M059J (cell line): ENCODE measurements at places on chromosomes 7 and 10.
A peak's percentile ranks its signal among the peaks of the same experiment; 100 is the strongest.

DNA sequence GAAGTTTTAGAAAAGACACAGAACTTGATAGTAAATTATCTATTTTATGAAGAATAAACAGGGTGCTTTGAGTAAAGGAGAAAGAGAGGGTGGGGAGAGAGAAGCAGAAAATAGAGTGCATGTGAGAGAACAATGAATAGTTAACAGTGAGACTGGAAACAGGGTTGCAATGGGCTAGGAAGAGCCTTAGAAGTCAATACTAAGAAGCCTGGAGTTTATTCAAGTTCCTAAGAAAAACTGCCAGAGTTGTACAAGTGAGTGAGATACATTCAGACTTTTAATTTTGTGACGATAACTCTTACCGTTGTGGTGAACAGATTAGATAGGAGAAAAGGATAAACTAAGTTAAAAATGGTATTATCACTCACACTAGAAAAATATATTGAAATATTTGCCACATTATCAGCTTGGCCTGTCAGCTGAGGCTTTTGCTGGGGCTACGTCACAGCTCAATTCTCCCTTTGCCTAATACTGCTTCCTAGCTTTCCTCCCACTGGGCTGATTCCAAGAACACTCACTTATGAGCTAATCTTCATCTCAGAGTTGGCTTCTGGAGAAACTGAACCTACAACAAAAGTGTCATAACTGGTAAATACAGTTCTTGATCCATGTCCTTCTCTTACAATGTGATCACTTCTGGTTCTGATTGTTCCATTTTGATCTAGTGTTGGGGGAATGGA, 92.7 kb downstream of the SEMA3D start:
- DNase-seq = peak; percentile 22

- DNase-seq = no peak
Measured at GRCh38 chr10:21740989-21741388, 207.0 kb downstream of the MLLT10 start.

GRCh38 chr10:17257466-17258321, 29.7 kb downstream of the VIM start:
- peak; percentile 58 for DNase-seq

DNA sequence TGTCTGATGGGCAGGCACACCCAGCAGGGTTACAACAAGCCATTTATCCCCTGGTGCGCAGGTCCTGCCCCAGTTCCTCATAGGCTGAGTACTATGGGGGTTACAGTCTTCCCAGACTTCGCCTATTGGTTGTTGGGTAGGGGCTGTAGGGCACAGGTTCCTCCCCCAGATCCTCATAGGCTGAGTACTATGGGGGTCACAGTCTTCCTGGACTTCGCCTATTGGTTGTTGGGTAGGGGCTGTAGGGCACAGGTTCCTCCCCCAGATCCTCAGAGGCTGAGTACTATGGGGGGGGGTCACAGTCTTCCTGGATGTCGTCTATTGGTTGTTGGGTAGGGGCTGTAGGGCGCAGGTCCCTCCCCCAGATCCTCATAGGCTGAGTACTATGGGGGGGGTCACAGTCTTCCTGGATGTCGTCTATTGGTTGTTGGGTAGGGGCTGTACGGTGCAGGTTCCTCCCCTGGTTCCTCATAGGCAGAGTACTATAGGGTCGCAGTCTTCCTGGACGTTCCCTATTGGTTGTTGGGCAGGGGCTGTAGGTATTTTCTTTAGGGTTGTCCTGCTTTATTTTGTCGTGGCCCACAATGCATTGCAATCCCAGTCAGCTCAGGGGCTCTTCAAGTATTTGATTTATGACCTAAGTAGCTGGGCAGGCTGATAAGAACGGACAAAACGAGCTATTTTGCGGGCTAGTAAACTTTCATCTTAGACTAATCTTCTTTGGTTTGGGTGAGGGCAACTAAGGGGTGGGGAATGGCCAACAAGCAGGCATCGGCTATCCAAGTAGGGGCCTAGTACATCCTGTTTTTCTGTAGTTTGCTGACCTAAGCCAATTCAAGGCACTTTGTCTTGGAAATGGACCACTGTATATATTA, 3.4 kb downstream of the LRRC27 start:
- DNase-seq = no peak

- DNase-seq = peak; percentile 9
Measured at GRCh38 chr7:132932296-132933071, 149.4 kb downstream of the CHCHD3 start.

GRCh38 chr7:69395061-69395714, 203.1 kb upstream of the AUTS2 start:
- peak; percentile 94 for DNase-seq

GRCh38 chr10:112274831-112275230, 8.4 kb upstream of the TECTB start:
- DNase-seq = no peak

GRCh38 chr7:112192236-112193154, 13.7 kb downstream of the DOCK4 start:
- peak; percentile 87 for DNase-seq

DNA sequence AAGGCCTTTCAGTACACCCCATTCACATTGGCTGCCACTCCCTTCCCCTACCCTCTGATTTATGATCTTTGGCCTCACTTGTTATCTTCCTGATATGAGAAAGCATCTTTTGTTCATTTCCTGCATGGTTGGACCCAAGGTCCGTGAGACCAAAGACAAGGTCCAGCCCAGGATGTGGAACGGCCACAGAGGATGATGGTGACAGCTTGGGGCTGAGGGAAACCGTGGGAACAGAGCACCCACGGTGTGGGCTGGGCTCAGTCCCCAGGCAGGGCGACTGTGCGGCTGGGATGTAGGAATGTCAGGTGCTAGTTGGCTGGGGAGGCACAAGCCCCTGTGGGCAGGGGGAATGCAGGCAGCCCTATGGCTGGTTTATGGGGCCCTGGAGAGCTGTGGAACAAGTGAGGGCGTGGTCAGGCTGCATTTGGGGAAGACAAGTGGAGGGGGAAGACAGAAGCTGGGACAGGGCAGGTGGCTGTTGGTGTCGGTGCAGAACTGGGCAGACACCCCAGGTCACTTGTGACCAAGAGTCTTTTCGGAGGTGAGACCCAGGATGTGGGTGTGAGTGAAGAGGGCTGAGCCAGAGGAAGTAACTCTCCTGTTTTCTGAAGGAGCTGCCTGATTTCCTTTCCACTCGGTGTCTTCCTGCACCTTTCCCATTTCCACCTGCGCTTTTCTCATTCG, 51.7 kb upstream of the IGFBP3 start:
- DNase-seq = no peak

DNA sequence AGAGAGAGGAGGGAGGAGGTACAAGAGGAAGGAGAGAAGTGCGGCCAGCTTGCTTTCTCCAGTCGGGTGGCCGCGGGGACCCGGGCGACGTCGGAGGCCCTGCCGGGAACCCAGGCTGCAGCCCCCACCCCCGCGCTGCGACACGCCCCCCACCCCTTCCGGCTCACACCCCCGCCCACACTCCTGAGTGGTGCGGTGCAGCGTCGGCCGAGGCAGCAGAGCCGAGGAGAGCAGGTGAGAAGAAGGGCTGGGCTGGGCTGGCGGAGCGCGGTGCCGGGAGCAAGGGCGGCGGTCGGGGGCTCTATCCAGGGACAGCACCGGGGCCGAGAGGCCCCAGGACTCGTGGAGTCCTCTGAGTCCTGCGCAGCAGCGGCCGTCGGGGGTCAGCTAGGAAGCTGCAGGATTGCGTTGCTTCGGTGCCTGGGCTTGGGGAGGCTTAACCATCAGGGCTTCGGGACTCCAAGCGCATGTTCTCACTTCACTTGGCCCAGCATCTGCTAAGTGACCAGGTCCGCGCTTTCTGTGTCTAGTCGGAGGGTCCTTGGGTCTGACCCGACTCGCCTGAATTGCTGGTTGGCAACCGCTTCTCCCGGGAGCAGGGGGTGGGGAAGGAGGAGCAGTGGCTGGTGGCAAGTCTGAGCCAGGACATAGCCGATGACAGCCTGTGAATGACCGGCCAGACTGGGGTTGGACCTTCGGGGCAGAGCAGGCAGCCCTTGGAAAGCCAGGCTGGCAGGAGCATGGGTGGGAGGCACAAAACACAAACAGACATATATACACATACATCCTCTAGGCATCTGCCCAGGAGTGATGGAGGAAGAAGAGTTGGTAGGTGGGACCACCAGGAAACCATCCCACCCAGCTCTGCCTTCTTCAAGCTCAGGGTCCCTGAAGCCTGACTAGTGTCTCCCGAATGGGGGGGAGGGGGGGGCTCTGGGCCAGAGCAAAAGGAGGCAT, 683 bp downstream of the CHAT start:
- DNase-seq = no peak

GRCh38 chr10:42924484-42924883, 141.9 kb downstream of the BMS1 start:
- no peak for DNase-seq

DNA sequence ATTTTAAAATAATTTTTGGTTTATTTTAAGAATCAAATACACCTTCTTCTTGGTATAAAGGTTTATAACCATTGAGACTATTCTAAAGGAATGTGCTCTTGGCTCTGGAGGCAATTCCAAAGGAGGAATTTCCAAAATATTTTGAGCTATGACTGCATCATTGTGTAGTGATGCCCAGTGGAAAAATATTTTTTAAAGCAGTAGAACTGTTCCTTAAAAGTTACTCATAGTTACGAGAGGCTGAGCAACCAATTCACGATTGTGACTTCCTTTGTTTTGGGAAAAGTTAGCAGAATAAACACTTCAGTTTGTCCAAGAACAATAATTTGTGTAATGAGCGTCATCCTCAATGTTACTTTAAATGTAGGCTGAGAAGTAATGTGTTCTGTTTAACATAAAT, 233.6 kb downstream of the BAMBI start:
- peak; percentile 49 for DNase-seq

- no peak for DNase-seq
Measured at GRCh38 chr7:17558135-17558534, 259.7 kb downstream of the AHR start.

DNA sequence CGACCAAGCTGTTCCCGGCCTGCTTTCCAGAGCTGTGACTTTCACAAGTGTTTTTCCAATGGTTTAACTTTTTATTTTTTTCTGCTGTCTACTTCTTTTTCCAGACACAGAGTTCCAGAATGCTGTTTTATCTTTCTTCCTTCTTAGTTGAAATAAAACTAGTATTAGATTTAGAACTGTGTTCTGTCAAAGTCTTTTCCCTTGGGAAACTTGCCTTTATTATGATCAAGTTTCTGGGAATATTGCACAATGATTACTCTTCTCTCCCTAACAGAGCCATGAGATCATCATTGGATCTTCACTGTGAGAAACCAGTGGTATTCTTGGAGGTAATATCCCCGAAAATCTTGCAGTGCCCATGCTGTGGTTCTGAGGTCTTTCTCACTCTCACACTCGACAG, 104.9 kb upstream of the KCND2 start:
- DNase-seq = peak; percentile 1

- no peak for DNase-seq
Measured at GRCh38 chr10:31942892-31943291, 14.3 kb upstream of the ARHGAP12 start.

DNA sequence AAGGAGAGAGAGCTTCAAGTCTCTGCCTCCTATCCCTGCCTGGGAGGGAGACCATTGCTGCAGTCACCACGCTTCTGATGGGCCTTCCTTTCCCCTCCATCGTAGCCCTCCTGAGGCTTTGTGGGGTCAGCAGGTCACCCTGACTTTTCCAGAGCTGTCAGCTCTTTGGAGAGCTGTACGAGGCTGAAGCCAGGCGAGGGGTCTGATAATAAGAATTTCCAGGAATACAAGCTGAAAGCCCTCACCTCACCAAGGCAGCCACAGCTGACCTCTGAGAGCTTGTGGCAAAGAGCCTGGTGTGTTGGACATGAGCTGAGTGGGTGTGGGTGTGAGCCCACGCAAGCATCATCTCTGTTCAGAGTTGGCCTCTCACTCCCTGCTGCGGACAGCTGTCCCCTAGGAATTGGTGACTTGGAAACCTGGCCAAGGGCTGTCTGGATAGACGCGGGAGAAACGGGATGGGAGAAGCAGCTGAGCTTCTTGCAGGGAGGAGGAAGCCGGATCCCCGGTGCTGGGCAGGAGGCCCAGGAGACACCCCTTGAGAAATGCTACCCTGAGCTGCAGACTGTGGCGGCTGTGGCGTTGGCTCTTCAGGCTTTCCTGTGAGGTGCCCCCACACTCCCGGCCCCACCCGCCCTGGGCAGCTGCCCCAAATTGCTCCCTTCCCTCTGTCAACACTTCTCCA, 122.1 kb upstream of the BTBD16 start:
- DNase-seq = no peak

GRCh38 chr7:50141854-50142253, 48.8 kb upstream of the ZPBP start:
- no peak for DNase-seq

GRCh38 chr7:31688372-31688771, 1.4 kb downstream of the PPP1R17 start:
- no peak for DNase-seq

DNA sequence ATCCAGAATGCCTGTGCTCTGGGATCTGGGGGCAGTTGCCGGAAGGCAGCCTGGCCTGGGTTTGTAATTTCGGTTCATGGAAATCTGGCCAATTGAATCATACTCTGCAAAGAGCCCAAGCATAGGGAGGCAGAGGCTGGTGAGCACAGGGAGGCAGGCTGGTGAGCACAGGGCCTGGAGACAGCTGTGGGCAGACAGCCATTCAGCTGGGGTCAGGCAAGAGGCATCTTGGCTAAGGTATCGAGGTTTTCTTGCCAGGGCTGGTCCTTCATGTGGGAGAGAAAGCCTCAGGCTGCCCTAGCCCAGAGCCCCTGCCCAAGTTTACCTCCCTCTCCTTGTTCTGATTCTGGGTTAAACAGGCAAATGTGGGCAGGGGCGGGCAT, 63.7 kb upstream of the BAIAP2L1 start:
- DNase-seq = no peak

DNA sequence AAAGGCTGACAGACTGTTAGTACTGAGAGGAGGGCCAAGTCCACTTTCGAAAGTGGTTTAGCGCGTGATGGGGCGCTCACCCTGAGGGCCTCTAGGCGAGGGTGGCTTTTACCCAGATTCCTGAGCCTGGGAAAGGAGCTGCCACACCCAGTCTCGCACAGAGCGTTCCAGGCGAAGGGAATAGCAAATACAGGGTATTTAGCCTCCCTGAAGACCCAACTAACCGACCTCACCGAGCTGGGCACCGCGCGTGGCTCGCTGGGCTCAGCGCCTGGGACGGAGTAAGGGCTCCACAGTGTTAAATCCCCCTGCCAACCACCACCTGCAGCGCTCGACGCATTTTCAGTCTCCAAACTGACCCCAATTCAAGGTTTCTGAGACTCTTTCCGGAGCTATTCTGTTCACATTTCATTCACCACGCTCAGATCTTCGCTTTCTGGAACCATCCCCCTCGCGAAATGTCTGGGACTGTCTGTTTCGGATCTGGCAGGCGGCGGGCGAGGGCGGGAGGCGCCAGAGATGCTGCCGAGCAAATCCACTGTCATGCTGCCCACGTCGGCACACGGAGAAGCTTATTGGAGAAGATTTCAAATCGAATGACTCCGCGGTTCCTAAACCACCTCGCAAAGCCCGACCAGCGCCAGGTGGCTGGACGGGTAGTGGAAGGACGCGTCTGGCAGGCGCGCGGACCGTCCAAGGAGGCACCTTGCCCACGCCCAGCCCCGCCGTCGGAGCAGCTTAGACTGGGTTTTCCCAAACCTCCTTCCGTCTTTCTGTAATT, 1.4 kb upstream of the OSBPL3 start:
- DNase-seq = peak; percentile 81
